ENCODE measurements at places on chromosomes 7 and 10.

DNA sequence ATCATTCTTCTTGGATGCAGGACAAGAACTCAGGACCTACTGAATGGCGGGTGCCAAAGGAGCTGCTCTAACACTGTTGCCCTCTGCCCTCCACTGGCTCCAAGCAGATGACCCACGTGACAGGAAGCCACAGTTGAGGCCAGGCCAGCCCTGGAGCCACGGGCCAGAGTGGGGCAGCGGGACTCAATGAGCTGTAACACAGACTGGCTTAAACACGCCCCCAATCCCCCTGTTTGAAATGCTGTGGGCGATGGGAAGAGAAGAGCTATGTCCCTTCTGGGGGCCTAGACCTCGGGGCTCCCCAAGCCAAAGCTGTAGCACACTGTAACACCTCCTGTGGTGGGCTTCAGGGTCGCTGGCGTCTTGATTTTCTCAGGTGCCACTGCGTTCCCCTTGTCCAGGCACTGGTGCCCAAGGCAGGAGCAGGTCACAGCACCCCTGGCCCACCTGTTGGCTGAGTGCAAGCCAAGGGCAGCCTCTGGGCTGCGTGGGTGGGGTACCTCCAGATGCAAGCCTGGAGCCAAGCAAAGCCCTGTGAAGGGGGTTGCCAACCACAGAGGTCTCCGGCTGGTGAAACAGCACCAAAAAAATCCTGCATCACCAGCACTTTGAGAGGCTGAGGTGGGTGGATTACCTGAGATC lies 18.6 kb upstream of the ZMIZ2 start:
- no peak for DNase-seq

DNA sequence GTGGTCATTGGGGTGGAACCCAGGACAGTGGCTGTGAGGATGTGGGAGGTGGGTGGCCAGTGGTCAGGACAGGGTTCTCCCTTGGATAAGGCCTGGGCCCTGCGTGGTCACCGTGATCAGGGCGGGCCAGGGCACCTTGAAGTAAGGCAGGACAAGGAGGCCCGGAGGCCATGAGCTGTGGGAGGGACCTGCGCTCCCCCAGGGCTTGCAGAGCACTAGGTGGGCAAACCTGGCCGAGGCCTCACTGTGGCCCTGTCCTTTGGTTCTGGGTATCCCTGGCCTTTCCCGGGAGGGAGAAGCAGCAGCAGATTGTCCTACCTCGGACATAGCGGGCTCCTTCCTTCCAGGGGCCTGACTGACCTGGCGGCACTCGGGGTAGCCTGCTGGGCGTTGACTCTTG lies 144.8 kb upstream of the RET start:
- DNase-seq: no peak

- DNase-seq: no peak
Observed at GRCh38 chr7:158362001-158362400, 225.6 kb downstream of the PTPRN2 start.

GRCh38 chr7:137086896-137087295 lies 218.4 kb downstream of the CHRM2 start:
- DNase-seq: no peak

DNA sequence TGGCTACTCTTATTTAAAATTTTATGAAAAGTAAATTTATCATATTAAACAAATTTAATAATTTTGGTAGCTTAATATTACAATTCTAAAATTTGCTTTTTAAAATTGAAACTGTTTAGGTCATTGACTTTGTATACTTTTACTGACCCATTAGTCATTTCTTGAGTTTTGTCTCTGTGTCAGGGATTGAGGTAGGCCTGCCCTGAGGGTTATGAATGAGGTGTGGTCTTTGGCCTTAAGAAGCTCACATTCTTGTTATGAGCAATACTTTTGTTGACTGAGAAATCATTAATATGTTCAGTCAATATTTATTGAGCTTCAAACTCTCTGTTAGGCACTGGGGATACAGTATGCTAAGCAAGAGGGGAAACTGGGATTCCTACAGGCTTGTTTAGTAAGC lies 47.0 kb upstream of the RPA3 start:
- no peak for DNase-seq

DNA sequence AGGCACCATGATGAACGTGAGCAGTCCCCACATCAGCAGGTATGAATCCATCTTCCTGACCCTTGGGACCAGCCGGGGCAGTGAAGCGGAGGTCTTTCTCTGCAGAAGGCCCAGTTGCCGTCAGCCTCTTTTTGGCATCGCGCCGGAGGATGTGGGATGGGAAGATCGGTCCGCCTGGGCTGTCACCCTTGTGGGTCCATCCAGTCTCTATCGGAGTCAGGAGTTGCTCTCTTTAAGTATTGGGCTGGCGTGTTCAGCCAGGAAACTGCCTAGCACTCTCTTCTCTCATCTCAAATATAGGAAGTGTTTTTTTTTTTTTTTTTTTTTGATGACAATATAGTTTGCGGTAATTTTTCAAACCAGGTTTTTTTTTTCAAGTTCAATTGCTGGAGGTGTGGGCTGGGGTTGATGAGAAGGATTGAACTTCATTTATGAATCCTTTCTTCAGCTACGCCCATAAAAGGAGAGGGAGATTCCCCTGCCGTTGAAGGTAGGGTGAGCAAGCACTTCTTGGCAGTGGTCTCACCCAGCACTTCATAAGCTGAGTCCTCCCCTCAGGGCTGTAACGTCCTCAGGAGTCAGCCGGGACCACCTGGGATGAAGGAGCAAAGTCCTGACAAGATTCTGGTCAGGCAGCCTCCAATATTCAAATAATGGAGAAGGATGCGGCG lies at the start of gene IL2RA:
Gene IL2RA, minus strand, starts transcription at position 267 of the 671 bp plus-strand sequence. Its CDS starts 216 bp downstream, at position 51.
- DNase-seq: no peak

- no peak for DNase-seq
Observed at GRCh38 chr10:59779756-59780533, 26.7 kb upstream of the MRLN start.

DNA sequence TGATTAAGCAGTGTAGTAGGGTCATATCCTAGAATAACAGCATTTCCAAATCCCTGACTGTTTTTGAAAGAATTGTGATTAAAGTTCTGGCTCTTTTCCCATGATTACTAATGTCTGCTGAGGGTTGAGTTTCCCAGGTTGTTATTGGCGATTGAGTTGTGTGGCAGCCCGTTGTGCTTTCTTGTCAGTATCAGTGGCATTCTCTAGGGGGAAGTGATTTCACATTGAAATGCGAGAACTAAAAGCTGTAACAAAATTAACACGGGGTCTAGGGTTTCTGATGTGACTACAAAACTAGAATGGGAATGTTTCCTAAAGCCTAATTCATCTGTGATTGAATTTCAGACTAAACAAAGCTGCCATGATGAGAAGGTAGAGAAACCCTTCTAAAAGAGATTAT lies 349.4 kb downstream of the EXOC4 start:
- no peak for DNase-seq

DNA sequence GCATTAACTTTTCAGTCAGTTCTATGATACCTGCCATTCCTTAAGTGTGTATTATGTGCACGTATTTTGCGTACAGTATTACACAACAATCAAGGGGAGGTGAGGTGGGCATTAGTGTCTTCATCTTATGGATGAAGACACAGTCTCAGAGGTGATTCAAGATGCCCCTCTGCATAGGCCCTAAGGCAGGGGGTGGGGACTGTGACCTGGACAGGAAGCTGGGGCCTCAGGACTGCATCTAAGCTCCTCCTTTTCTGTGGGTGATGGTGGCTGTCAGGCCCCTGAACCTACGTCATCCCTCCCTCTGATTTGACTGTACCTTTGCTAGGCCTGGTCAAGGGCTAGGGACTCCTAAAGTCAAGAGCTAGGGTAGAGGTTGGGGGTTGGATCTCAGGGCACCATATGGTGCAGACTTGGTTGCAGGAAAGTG lies 38.9 kb downstream of the HK1 start:
- no peak for DNase-seq

GRCh38 chr7:26397796-26398426 lies 106.2 kb downstream of the SNX10 start:
- no peak for DNase-seq

GRCh38 chr10:90602862-90603610 lies 254.8 kb downstream of the HTR7 start:
- DNase-seq: no peak

DNA sequence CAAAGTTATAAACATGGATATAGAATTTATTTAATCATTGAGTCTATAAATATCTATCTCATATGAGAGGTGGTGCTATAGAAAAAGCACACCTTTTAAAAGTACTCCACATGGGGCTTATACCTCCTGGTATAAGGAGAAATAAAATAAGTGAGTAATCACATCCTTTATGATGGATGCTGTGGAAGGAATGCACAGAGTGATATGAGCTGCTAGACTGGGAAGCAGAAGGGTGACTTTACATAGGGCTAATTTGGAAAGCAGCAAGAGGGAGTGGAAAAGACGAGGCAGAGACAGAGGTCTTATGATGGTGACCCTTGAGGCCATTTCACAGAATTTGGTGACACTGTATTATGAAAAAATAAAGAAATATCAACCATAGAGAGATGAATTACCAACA lies 59.4 kb upstream of the AHR start:
- DNase-seq: no peak

GRCh38 chr10:30750971-30751677 lies 121.6 kb upstream of the LYZL2 start:
- no peak for DNase-seq

DNA sequence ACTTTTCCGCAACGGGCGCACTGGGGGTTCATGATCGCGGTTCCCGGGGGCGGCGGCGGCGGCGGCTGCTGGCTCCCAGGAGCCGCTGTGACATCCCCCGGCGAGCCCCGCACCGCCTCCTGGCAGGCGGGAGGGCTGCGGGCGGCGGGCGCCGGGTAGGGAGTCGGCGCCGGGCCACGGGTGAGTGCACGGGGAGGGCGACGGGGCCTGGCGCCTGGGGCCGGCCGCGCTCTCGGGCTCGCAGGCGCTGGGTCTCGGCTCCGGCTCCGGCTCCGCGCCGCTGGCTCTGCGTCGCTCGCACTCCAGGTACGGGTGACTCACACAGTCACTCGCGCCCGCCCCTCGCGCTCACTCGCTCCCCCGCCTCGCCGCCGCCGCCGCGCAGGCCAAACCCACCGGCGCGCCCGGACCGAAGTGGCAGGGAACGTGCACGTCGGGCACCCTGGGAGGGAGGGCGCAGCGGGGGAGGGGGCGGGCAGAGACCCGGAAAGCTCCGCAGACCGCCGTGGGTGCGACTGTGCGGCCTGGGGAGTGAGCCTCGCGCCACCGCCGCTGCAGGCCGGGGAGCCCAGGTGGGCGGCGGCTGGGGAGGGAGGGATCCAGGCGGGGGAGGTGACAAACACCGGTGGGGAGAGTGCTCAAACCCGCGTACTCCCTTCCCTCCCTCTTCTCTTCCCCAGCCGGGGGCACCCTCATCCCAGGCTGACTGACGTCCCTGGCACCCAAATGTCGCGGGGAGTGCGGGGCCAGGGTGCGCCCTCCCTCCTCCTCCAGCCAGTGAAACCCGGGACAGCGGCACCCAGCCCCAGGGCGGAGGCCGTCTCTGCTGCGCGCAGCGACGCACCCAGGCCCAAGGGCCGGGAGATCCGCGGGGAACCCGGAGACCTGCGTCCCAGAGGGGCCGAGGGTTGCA lies 276.9 kb upstream of the NEBL start:
- DNase-seq: peak; percentile 83

- DNase-seq: no peak
Observed at GRCh38 chr7:29955799-29956486, 33.7 kb downstream of the SCRN1 start.

- no peak for DNase-seq
Observed at GRCh38 chr7:137998250-137998649, 3.6 kb downstream of the CREB3L2 start.

- DNase-seq: peak; percentile 19
Observed at GRCh38 chr7:371779-372545, 82.0 kb downstream of the FOXL3 start.

Measured in right kidney (tissue), 9 donors.